ENCODE measurements at places on chromosomes 12 and 14. TPM values are rescaled to one million over a fixed set of nuclear protein-coding genes. Genes with fewer than 3 reads are reported as not detected.

DNA sequence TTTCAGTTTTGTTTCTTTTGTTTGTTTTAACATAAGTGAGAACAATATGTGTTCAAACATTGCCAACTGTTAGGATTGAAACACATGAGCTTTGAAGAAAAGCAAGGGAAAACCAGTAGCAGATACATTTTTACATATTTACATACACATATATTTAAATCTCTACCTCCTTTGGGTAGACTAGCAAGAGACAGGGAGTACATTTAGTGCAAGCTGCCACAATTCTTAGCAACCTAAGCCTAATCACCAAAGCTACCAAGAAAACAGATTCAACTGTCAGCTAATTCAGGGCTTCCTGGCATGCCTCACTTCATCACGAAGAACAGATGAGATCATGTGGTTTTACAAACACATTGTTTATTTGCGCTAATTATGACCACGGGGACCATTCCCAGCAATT lies 143.1 kb downstream of the PRIMA1 start:
- no peaks in the 10 kb centered on the region for H3K4me1 ChIP-seq
- H3K27ac ChIP-seq, result no peak overlapping the region
- H3K36me3 ChIP-seq, result no peaks in the 10 kb centered on the region
- DNase-seq, result no peak

DNA sequence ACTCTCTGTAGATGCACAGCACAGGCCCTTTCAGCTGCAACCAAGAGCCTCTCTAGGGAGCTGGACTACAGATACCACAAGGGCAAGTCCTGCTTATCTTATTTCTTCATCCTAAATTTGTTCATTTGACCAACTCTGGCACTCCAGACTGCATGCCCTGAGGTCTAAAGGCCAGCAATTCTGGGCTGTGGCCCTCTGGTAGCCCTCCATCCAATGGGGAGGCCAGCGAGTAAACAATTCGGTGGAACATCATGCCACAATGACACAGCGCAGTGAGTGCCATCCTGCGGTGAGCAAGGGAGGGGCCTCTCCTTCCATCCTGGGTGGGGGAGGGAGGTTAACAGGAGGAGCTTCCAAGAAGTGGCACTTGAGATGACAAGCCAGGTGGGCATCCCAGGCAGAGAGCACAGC lies 652 bp upstream of the SELPLG start:
- H3K27ac ChIP-seq, result peak overlapping the region; percentile 93
- H3K36me3 ChIP-seq, result no peaks in the 10 kb centered on the region
- no peaks in the 10 kb centered on the region for H3K27me3 ChIP-seq
- no peak for DNase-seq

DNA sequence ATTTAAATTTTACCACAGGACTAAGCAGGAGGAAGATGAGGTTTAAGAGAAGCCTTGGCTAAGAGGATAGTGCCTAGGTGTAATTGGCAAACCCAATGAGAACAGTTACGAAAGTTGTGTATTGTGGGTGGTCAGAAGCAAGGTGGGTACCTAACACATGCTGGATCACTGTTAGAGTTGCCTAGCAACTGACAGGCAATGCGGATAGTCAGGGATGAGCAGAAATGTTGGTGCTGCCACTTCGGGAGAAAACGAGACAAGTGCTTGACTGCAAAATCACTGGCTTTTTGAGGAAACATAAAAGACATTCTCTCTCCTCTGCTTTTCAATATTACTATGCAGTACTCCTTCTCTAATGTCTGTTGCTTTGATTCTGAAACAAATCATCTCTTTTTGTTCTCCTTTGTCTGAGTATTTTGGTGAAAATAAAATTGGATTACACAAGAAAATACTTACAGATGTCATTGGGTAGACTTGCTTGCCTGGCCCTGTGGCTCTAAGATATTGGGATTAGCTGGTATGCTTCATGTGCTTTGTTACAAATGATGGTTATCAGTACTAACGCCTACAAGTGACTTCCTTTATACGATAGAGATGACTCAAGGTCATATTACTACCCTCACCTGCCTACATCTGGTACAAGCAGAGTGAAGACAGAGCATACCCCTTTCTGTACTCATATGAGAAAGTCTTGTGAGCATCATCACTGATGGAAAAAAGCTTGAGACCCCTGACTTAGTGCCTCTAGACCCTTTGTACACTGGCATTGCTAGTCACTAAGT lies 48.0 kb downstream of the TDP1 start:
- H3K36me3 ChIP-seq, result no peaks in the 10 kb centered on the region
- H3K27ac ChIP-seq, result no peak overlapping the region
- H3K27me3 ChIP-seq, result no peaks in the 10 kb centered on the region
- H3K4me1 ChIP-seq, result no peaks in the 10 kb centered on the region
- no peak overlapping the region for H3K4me3 ChIP-seq
- DNase-seq, result no peak

GRCh38 chr12:48780381-48781025 lies 8.4 kb downstream of the ADCY6 start:
- H3K36me3 ChIP-seq, result peaks cover 4% of the 10 kb centered on the region
- H3K4me1 ChIP-seq, result peaks cover 49% of the 10 kb centered on the region
- H3K27ac ChIP-seq, result peak overlapping the region; percentile 81
- peak; percentile 46 for DNase-seq

- no peak for DNase-seq
- H3K27me3 ChIP-seq, result no peaks in the 10 kb centered on the region
- H3K36me3 ChIP-seq, result no peaks in the 10 kb centered on the region
- H3K4me1 ChIP-seq, result peaks cover 3% of the 10 kb centered on the region
- no peak overlapping the region for H3K27ac ChIP-seq
These were observed 98.9 kb downstream of the CHST11 start for GRCh38 chr12:104555648-104556047.

DNA sequence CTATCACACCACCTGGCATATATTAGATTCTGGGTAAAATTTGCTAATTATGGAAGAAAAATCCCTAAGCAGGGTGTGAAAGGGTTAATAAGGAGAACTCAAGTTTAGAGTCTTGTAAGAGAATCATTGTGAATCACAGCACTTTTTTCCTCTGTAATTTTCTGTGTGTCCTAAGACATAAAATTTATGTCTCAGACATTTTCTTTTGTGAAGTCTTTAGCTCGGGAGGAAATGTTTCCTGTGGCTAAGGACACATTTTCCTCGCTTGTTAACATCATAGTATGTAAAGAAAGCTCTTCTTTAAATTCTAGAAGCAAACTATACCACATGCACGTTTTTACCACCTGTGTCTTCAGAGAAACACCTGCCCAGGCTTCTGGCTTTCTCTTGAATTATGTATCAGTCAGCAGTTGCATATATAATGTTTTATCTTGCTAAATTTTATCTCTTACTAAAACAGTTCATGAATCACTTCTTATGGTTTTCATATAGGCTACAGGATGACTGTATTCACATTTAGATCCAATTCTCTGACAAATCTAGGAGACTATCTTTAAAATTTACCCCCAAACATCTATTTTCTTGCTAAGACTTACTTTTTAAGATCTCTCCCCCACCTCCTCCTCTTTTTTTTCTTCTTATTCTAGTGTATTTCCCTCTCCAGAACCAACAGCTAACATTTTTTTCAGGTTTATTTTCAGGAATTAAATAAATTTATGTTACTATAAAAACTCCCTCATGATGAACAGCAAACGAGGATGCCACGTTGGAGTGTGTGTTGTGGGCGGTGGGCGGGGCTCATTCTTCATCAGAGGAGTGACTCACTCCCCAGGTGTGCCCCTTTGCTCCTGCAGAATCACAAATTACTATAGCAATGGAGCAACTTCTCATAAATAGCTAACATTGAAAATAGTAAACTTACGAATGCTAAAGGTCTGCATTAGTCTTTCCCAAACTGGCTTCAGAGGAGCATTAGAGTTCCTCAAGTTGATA lies 11.6 kb upstream of the CSRP2 start:
- no peaks in the 10 kb centered on the region for H3K36me3 ChIP-seq
- H3K4me3 ChIP-seq, result no peak overlapping the region
- DNase-seq, result no peak
- no peaks in the 10 kb centered on the region for H3K27me3 ChIP-seq
- no peaks in the 10 kb centered on the region for H3K4me1 ChIP-seq

DNA sequence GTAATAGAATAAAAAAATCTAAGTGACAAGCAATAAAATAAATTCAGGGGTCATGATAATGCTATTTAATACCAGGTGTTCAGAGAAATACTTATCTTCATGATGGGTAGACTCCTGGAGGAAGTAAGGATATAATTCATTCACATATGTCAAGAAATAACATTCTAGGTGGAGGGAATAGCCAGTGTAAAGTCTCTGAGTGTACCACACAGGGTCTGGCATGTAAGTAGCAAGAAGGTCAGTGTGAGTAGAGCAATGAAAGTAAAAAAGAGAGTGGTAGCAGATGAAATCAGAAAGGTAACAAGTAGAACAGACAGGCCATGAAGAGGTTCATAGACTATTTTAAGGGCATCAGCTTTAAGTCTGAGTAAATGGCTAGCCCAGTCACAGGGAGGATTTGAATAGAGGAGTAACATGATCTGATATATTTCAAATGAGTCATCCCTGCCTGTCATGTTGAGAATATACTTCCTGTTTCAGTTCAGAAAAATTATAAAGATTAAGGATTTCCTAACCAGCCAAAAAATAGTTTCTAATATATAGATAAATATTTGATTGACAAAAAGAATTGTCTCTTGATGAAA lies 519.9 kb downstream of the C12orf50 start:
- no peak for DNase-seq
- H3K27me3 ChIP-seq, result no peaks in the 10 kb centered on the region
- no peaks in the 10 kb centered on the region for H3K36me3 ChIP-seq
- no peaks in the 10 kb centered on the region for H3K4me1 ChIP-seq
- no peak overlapping the region for H3K27ac ChIP-seq

GRCh38 chr12:5200278-5201087 lies 156.8 kb downstream of the KCNA5 start:
- peak; percentile 33 for DNase-seq
- no peaks in the 10 kb centered on the region for H3K4me1 ChIP-seq
- H3K4me3 ChIP-seq, result no peak overlapping the region
- H3K36me3 ChIP-seq, result no peaks in the 10 kb centered on the region
- no peak overlapping the region for H3K27ac ChIP-seq
- peaks cover 5% of the 10 kb centered on the region for H3K27me3 ChIP-seq

The AQP2 gene
- total RNA-seq, result not detected

The WSCD2 gene
- 0.09 TPM for total RNA-seq
